ENCODE measurements at places on chromosomes 16 and 17.

DNA sequence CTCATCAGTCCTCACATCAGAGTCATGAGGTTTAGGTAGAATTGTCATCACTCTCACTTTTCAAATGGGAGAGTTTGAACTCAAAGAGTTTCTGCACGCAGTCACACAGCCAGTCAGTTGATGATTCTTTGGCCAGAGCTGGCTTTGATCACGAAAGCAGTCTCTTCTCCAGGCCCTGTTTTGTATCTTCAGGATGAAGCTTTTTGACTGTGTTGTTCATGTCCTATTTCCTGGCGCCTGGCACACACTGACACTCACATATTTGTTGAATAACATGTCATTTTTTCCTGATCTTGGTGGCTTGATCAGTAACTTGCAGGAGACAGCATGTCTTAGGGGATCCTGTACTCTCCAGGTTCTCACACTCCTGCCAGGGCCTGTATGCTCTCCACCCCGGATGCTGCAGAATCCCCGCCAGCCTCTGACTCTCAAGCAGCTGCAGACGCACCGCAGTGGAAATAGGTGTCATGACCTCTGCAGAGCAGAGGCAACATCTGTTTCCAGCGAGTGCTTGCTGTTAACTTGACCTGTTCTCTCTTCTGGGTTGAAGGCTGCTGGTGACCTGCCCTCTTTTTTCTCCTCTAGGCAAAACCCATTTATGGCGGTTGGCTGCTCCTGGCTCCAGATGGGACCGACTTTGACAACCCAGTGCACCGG, 33.0 kb downstream of the MPRIP start:
- DNase-seq = no peak

GRCh38 chr16:79320956-79321355, 279.6 kb downstream of the MAF start:
- DNase-seq = no peak

- DNase-seq = no peak
Measured at GRCh38 chr17:79399610-79400144, 211.2 kb downstream of the RBFOX3 start.

DNA sequence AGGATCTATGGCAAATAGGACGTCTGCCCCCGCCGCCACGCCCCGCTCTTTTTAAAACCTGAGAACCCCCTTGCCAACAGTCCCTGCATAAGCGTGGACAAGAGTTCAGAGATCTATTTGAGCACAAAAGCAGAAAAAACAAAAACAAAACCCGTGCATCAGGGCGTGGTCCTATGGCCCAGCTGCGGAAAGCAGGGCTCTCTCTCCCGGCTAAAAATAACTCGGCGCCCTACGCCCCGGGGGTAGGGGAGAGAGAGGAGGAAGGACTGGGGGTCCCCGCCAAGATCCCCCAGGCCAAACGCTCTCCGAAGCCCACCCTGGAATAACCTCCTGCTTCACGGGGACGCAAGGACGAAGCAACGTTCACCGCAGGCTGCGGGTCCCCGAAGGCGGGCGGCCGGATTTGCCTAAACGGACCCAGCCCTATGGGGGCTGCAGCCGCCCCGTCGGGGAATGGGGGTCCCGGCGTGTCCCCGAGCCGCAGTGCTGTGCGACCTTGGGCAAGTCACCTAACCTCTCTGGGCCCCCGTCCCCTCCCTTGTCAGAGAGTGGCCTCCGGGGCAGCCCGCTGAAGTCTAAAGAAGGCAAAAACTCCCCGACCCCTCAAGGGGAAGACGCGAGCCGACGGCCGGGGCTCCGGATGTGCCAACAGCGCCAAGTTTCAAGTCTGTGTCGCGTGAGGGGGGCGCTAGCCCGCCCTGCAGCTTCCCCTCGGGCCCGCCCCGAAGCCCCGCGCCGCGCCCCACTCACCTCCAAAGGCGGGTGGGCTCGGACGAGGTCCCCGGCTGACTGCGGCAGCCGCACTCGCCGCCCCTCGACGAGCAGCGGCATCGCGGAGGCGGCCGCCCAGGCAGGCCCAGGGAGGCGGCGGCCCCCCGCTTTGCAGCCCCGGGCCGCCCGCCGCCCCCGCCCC, 477 bp downstream of the NTAN1 start:
- no peak for DNase-seq

GRCh38 chr17:62898239-62898864, 67.7 kb upstream of the TANC2 start:
- no peak for DNase-seq
